ENCODE measurements at places on chromosomes 11 and 22. TPM values are rescaled to one million over a fixed set of nuclear protein-coding genes. Genes with fewer than 3 reads are reported as not detected.

The CAPN5 gene
- total RNA-seq: 8.3 TPM

The LDHAL6A gene
- not detected for total RNA-seq

The SLC25A18 gene
- not detected for total RNA-seq

The HYLS1 gene
- 17.5 TPM for total RNA-seq

The EFCAB6 gene
- total RNA-seq: 0.36 TPM

The SMC1B gene
- not detected for total RNA-seq

The RIBC2 gene
- 2.5 TPM for total RNA-seq

The NEU3 gene
- total RNA-seq: 3.6 TPM

The CCDC85B gene
- 44.3 TPM for total RNA-seq

The TYR gene
- not detected for total RNA-seq

The SHISAL1 gene
- 9.2 TPM for total RNA-seq

The ADORA2A gene
- total RNA-seq: 0.83 TPM

The TSPAN32 gene
- not detected for total RNA-seq

The TMEM191C gene
- total RNA-seq: 1.0 TPM

The ALDH3B1 gene
- total RNA-seq: 120 TPM

The BATF2 gene
- total RNA-seq: 0.93 TPM

The SNX32 gene
- 0.14 TPM for total RNA-seq

The TIMP3 gene
- total RNA-seq: 2.3 TPM

The NDUFC2 gene
- total RNA-seq: 243 TPM

The DNAJB7 gene
- total RNA-seq: not detected

The DTX4 gene
- total RNA-seq: 5.3 TPM

The PPFIBP2 gene
- total RNA-seq: 12.4 TPM

The SOX6 gene
- total RNA-seq: not detected

The ASRGL1 gene
- total RNA-seq: 14.9 TPM

The SLN gene
- 0.45 TPM for total RNA-seq

The CASP1 gene
- 1.0 TPM for total RNA-seq

The YPEL1 gene
- total RNA-seq: 0.08 TPM

The PHOX2A gene
- total RNA-seq: not detected

The FZD4 gene
- 1.4 TPM for total RNA-seq

The MPZL3 gene
- total RNA-seq: 0.35 TPM

The LARGE2 gene
- total RNA-seq: 3.4 TPM

The TRIM49C gene
- not detected for total RNA-seq

The THYN1 gene
- total RNA-seq: 16.9 TPM

The SDHD gene
- total RNA-seq: 70.4 TPM

The ST14 gene
- 0.09 TPM for total RNA-seq

The MAPK8IP2 gene
- total RNA-seq: 4.3 TPM

The BEST1 gene
- total RNA-seq: 4.6 TPM

The ENTHD1 gene
- not detected for total RNA-seq

The DRG1 gene
- 55.5 TPM for total RNA-seq

The PRG3 gene
- total RNA-seq: not detected

The TMEM121B gene
- 0.13 TPM for total RNA-seq

The GLYAT gene
- total RNA-seq: not detected

The C11orf65 gene
- 0.38 TPM for total RNA-seq

The SLC29A2 gene
- 4.7 TPM for total RNA-seq

The C1QTNF5 gene
- total RNA-seq: not detected
